ENCODE measurements at places on chromosomes 5 and 9. TPM values are rescaled to one million over a fixed set of nuclear protein-coding genes. Genes with fewer than 3 reads are reported as not detected.

Gene SIT1
- 0.41 TPM for total RNA-seq

Gene LAMC3
- total RNA-seq = 47.9 TPM

Gene LMX1B
- 4.1 TPM for total RNA-seq

Gene GPSM1
- total RNA-seq = 45.0 TPM

Gene OLFM1
- total RNA-seq = 5.1 TPM

Gene PCDHGB1
- 6.0 TPM for total RNA-seq

Gene ABITRAM
- 10.0 TPM for total RNA-seq

Gene FAM153A
- 0.58 TPM for total RNA-seq

Gene NEUROG1
- not detected for total RNA-seq

Gene TLX3
- total RNA-seq = not detected

Gene GFPT2
- total RNA-seq = 11.9 TPM

Gene HTR4
- total RNA-seq = 0.35 TPM

Gene NREP
- total RNA-seq = 333 TPM

Gene FPGS
- 58.9 TPM for total RNA-seq

Gene RPL12
- total RNA-seq = 700 TPM

Gene PCDHGA1
- total RNA-seq = 1.1 TPM

Gene LYSMD3
- 14.0 TPM for total RNA-seq

All from metanephros (tissue), 2 donors.